RKO (cell line): ENCODE measurements at places on chromosomes 12 and 14.

DNA sequence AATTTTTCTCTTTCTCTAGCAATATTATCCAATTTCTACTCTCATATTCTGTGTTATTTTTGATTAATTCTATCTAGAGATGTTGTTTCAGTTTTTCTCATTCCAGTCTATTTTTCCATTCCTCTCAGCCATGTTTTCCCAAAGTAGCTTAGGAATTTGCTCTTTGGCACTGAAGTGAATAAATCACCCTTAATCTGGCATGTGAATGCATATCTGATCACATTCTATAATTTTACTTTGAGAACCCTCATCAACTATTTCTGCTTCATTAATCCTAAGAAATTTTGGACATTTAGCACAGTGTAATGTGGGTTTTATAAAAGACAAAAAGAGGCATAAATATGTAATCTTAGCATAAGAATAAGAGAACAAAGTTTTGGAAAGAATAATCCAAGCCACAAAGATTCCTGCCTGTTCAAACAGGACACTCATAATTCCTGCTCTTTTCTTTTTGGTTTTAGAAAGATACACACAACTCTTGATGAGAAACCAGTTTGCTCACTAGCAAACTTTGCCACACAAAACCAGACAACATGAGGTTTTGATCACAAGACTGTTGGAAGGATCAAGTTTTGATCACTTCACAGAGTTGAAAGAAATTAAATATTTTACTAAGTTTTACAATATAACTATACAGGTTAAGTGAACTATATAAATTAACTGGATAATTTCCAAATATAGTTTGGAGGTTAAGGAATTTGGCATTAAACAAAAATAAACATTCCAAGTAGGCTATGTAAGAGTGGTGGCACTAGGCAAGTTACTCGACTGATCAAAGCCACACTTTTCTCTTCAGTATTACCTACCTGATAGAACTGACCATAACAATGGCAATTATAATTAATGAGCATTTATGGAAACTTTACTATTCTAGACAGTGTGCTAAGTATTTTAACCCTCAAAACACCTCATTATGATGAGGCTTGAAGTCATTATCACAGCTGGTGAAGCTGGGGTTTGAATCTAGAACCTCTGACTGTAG lies 226.6 kb upstream of the TMTC1 start:
- no peak for DNase-seq

DNA sequence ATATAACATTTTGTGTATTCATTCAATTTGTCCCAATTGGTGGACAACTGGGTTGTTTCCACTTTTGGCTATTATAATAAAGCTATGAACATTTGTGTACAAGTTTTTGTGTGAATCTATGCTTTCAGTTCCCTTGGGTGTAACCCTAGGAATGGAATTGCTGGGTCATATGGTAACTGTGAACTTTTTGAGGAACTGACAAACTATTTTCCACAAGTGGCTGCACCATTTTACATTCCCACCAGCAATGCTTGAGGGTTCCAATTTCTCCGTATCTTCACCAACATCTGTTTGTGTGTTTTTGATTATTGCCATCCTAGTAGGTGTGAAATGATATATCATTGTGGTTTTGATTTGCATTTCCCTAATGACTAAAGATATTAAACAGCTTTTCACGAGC lies 13.0 kb downstream of the LPCAT3 start:
- DNase-seq, result no peak

DNA sequence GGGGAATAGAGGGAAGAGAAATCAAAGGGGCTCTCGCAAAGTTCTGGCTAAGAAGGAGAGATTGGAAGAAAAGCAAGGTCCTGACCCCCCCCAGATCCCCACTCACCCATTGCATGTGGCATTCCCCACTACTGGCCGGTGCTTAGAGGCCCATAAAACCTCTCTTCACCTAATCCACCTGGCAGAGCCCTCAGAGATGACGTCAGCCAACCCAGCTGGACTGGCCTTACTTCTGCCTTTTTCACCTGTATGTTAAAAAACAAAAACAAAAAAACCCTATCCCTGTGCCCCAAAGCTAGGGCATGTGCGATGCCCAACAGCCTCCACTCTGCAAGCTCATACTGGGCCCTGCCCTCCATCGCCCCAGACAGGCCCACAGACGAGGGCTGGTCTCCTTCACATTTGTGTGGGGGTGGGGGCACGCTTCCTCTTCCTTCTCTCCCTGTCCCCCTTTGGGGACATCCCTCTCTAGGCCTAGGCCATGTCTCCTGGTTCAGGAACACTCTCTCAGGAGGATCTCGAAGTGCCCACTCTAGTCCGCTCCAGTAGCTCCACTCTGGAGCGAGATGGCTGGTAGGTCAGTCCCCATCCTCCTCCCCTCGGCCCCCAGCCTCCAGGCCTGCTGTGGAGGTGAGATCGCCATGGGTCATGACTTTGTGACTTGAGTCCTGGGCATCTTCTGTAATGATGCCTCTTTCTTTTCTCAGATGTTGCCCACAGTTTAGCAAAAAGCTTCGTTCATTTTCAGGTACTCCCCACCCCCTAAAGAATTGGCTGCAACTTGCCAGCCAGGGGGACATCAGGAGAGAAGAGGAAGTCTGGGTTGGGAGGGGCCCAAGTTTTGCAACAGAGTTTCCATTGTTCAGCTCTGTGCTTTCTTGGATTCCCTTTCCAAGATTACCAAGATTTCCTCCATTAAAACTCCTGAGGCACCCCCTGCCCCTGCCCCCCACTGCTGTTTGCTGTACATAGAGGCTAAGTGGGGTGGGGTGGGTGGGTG lies 37.0 kb downstream of the FIGNL2 start:
- no peak for DNase-seq

- peak; percentile 48 for DNase-seq
Observed at GRCh38 chr14:23984891-23985602, 3.7 kb upstream of the DHRS4L2 start.
